Activated naive CD8-positive, alpha-beta T cell treated with anti-CD3 and anti-CD28 coated beads for 36 hours (primary cell): ENCODE measurements at places on chromosomes 1 and 21. TPM values are rescaled to one million over a fixed set of nuclear protein-coding genes. Genes with fewer than 3 reads are reported as not detected.

The DNAJC28 gene
- total RNA-seq: 0.58 TPM

The ZNF593 gene
- total RNA-seq: 90.8 TPM

The HLX gene
- total RNA-seq: not detected

The POTED gene
- not detected for total RNA-seq

The TCEA3 gene
- total RNA-seq: 7.4 TPM

The SMCP gene
- total RNA-seq: not detected

The LRRC38 gene
- total RNA-seq: not detected

The ATF3 gene
- total RNA-seq: 42.4 TPM

The CNN3 gene
- total RNA-seq: 12.9 TPM

The CSF3R gene
- 0.04 TPM for total RNA-seq

The SLC30A10 gene
- not detected for total RNA-seq

The PPM1J gene
- 0.80 TPM for total RNA-seq

The AGBL4 gene
- total RNA-seq: not detected

The HUNK gene
- total RNA-seq: 0.42 TPM

The TARS2 gene
- total RNA-seq: 46.2 TPM

The IFNAR1 gene
- total RNA-seq: 32.3 TPM

The CXADR gene
- total RNA-seq: 0.56 TPM

The HORMAD1 gene
- not detected for total RNA-seq

The ST6GALNAC5 gene
- not detected for total RNA-seq
